ENCODE measurements at places on chromosomes 7 and 10.

DNA sequence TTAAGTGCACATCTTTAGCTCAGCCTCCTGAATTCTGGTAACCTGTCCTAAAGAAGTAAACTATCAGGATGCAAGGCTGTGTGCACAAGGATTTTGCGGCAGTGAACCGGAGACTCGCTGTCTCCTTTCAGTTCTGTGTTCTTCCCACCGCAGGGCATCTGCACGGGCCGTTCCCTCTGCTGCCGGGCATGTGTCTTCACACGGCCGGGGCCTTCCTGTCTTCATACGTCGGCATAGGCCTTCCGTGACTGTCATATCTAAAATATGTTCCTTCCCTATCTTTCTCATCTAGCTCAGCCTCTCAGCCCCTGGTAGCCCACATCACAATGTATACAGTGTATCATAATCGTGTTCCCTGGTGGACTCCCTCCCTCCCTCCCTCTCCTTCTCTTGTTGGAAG is 16.4 kb downstream of the PALD1 start:
- no peaks in the 10 kb centered on the region for H3K27me3 ChIP-seq
- DNase-seq: no peak
- H3K27ac ChIP-seq: no peak overlapping the region
- H3K4me3 ChIP-seq: no peak overlapping the region
- H3K36me3 ChIP-seq: no peaks in the 10 kb centered on the region

DNA sequence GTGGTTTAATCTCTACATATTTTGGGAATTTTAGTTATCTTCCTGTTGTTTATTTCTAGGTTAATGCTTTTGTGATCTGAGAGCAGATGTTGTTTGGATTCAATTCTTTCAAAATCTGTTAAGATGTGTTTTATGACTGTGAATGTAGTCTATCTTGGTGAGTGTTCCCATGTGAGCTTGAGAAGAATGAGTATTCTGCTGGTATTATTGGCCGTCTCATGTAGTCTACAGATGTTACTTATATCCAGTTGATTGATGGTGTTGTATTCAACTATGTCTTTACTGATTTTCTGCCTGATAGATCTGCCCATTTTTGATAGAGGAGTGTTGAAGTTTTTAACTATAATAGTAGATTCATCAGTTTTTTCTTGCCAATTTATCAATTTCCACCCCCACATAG is 141.4 kb upstream of the FOXP2 start:
- H3K36me3 ChIP-seq: no peaks in the 10 kb centered on the region
- no peaks in the 10 kb centered on the region for H3K4me1 ChIP-seq
- H3K4me3 ChIP-seq: no peak overlapping the region

GRCh38 chr7:159137906-159138305 is 6.8 kb downstream of the VIPR2 start:
- no peak overlapping the region for H3K27ac ChIP-seq
- H3K4me3 ChIP-seq: no peak overlapping the region
- DNase-seq: no peak

DNA sequence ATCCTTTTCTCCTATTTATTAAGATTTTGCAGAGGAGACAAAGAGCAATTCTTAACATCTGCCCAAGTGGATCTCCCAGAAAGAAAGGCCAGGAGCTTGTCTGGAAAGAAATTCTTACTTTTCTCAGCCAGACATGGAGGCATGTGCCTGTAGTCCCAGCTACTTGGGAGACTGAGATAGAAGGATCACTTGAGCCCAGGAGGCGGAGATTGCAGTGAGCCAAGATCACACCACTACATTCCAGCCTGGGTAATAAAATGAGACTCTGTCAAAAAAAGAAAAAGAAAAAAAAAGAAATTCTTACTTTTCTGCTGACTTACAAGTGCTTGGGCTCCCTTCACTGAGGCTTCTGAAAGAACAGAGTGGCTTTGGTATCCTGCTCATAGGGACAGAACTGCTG is 2.4 kb upstream of the CYP3A43 start:
- no peak for DNase-seq
- no peak overlapping the region for H3K27ac ChIP-seq
- H3K4me3 ChIP-seq: no peak overlapping the region
- H3K36me3 ChIP-seq: no peaks in the 10 kb centered on the region

- H3K4me3 ChIP-seq: no peak overlapping the region
- no peaks in the 10 kb centered on the region for H3K27me3 ChIP-seq
- no peak overlapping the region for H3K27ac ChIP-seq
- H3K4me1 ChIP-seq: no peaks in the 10 kb centered on the region
- H3K36me3 ChIP-seq: no peaks in the 10 kb centered on the region
- DNase-seq: no peak
Observed at GRCh38 chr10:99779335-99779734, 3.1 kb upstream of the ABCC2 start.

DNA sequence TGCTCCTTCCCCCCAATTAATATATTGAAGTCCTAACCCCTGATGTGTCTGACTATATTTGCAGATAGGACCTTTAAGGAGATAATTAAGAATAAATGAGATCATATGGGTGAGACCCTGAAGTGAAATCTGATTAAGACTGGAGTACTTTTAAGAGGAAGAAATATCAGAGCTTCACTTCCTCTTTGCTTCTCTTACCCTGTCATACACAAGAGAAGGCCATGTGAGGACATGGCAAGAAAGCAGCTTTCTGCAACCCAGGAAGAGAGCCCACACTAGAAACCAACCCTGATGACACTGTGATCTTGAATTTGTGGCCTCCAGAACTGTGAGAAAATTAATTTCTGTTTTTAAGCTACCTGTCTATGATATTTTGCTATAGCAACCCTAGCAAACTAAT is 44.2 kb downstream of the JMJD1C start:
- DNase-seq: no peak
- H3K4me3 ChIP-seq: no peak overlapping the region
- H3K4me1 ChIP-seq: no peaks in the 10 kb centered on the region
- no peaks in the 10 kb centered on the region for H3K27me3 ChIP-seq

DNA sequence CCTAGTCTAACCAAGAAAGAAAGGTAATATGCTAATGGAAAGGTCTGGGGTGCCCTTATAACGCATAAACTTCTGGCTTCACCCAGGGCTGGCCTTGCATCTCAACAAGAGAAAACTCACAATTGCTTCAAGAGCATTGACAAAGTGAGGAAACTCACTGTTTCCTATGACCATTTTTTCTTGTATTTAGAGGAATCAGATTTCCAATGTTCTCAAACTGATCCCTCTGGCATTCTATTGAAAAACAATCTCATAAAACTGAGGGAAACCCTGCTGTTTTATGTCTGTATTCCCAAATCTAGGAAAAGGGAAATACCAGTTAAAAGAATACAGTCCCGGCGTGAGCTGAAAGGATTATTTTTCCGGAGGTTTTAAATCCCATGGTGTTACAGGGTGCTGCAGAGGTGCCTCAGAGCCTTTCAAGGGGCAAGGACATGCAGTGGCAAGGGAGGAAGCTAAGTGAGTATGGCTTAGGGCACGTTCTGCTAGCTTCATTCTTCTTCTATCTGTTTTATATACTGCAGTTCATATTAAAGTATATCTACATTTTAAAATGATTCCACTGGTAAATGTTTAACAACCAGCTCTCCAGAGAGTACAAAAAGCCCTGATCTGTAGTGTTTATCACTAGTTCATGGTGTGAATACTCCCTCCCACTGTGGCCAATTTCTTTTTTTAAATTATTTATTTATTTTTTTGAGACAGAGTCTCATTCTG is 68.7 kb downstream of the CAV1 start:
- no peak for DNase-seq
- peak overlapping the region; percentile 33 for H3K27ac ChIP-seq
- no peak overlapping the region for H3K4me3 ChIP-seq
- no peaks in the 10 kb centered on the region for H3K27me3 ChIP-seq
- H3K4me1 ChIP-seq: no peaks in the 10 kb centered on the region

GRCh38 chr7:149443523-149443922 is 17.3 kb downstream of the ZNF777 start:
- H3K27me3 ChIP-seq: no peaks in the 10 kb centered on the region
- H3K4me1 ChIP-seq: no peaks in the 10 kb centered on the region
- H3K4me3 ChIP-seq: no peak overlapping the region
- H3K27ac ChIP-seq: no peak overlapping the region

GRCh38 chr10:64039198-64039597 is 518.0 kb downstream of the REEP3 start:
- H3K27me3 ChIP-seq: no peaks in the 10 kb centered on the region
- no peaks in the 10 kb centered on the region for H3K36me3 ChIP-seq
- no peak overlapping the region for H3K4me3 ChIP-seq
- no peak overlapping the region for H3K27ac ChIP-seq
- no peak for DNase-seq
- no peaks in the 10 kb centered on the region for H3K4me1 ChIP-seq

DNA sequence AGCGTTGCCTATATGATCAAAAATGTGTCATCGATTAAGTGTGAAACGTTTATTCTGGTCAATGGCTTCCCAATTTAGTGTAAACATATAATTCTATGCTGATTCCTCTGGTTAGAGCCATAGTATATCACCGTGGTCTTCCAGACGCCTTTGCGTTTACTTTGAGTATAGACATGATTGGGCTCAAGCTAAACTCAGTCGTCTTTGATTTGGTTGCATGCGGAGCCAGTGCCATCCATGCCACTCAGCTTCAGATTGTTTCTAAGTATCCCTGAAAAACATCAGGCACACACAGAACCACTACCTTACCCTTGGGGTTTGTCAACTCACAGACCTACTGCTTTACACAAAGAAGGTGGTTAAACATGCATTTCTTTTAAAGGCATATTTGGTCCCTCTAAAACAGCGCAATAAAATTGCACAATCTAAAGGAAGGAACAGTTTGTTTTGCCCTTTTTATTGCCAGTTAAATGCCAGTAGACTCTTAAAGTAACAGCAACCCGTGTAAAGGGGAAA is 273.6 kb upstream of the KLF6 start:
- no peaks in the 10 kb centered on the region for H3K27me3 ChIP-seq
- no peak overlapping the region for H3K4me3 ChIP-seq
- H3K4me1 ChIP-seq: peaks cover 3% of the 10 kb centered on the region
- H3K27ac ChIP-seq: peak overlapping the region; percentile 44
- H3K36me3 ChIP-seq: no peaks in the 10 kb centered on the region

All from prostate gland (tissue), 2 donors.